ENCODE measurements at places on chromosomes 11 and 22.

- no peak for DNase-seq
These were observed 6.4 kb downstream of the SLC29A2 start for GRCh38 chr11:66365166-66365565.

- no peak for DNase-seq
These were observed 33.8 kb upstream of the FBLN1 start for GRCh38 chr22:45468872-45469271.

GRCh38 chr11:27864091-27864491, 163.8 kb upstream of the BDNF start:
- DNase-seq: no peak

- DNase-seq: no peak
These were observed 772.3 kb downstream of the BRD1 start for GRCh38 chr22:49055406-49055805.

DNA sequence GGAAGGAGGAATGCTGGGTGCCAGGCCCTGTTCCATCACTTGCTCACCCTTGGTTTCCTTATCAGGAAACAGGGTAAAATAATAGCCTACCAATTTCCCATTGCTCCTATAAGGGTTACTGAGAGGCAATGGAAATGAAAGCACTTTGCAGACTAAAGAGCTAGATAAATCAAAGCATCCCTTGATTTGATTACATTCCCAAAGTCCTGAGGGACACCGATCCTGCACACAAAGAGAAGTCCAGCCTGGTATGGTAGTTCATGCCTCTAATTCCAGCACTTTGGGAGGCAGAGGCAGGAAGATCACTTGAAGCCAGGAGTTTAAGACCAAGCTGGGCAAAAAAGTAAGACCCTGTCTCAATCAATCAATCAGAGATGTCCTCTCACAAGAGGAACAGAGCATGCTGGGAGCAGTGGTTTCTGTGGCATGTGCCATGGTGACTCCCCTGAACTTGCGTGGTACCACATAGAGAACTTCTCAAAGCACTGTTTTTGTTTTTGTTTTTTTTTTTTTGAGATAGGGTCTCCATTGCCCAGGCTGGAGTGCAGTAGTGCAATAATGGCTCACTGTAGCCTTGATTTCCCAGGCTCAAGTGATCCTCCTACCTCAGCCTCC, 10.7 kb downstream of the TBC1D10A start:
- DNase-seq: no peak

GRCh38 chr11:60396382-60396781, at the start of gene MS4A14:
Gene MS4A14, plus strand, starts transcription at chr11:60396459. Its CDS starts 120 bp downstream, at chr11:60396579.
- no peak for DNase-seq

DNA sequence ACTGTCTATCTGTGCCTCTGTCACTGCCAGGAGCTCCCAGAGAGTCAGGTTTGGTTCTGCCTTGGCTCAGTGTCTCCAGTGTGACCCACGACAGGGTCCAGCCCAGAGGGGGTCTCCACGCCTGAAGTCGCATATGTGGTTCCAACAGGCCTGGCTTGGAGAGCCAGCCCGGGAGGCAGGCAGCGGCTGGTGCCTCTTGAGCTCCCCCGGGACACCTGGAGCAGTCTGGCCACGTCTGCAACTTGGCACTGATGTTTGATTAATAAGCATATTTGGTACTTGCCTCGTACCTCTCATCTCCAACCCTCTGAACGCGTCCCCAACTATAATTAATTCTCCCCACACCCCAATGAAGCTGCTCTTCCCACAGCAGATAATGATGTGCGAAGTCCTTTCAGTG, 31.7 kb upstream of the SHISAL1 start:
- DNase-seq: no peak

DNA sequence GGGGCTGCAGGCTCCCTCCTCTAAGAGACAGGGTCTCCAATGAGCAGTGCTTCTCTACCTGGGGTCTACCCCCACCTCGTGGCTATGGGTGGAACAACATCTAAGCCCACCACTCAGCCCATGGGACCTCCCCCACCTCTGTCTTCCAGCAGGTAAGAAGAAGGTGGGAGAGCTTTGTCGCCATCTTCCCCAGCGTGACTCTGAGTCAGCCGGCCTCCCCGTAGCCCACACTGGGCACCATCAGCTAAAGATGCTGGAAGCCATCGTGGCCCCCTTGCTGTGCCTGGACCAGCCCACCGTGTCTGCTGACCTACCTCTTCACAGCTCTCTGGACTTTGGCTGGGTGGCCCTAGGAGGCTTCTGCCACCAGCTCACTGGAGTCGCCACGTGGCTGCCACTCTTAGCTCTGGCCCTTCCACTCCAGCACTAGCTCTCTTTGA, 944 bp downstream of the C11orf86 start:
- no peak for DNase-seq

DNA sequence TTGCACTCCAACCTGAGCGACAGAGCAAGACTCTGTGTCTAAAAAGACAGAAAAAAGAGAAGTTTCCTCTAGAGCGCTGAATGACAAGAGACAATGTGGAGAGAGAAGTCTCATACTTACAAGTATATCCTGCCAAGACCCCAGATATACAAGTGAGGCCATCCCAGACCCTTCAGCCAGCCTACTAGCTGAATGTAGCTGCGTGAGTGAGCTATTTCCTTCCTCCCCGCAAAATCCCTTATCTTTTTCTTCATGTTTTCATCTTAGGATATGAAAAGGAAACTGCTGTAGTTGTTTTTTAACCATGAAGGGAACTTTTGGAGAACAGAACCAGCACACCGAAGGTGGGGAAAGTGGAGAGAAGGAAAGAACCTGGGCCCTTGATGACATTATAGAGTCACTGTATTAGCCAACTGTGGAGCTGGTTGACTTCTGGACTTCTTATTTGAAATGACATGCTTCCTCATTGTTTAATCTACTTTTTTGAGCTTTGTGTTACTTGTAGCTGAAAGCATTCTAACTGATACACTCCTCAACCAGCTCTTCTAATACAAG, 4.4 kb upstream of the DDX17 start:
- no peak for DNase-seq

DNA sequence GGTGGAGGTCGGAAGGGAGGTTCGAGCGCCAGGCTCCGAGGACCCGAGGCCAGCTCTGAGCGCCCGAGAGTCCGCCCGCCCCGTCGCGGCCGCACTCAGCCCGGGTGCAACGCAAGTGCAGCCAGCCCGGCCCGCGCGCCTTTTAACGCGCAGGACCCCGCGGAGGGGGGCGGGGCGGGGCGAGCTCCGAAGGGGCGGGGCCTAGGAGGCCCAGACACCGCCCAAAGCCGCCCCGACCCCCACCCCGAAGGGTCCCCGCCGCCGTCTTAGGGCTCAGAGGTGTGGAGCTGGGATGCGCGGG, at the start of gene PHOX2A:
PHOX2A (minus strand) TSS at position 117 of the 301 bp plus-strand sequence. CDS start 172 bp downstream, outside the sequence.
- DNase-seq: no peak

GRCh38 chr11:103016031-103016430, 60.5 kb upstream of the MMP13 start:
- DNase-seq: no peak
